ENCODE measurements at places on chromosomes 12 and 14. TPM values are rescaled to one million over a fixed set of nuclear protein-coding genes. Genes with fewer than 3 reads are reported as not detected.

CCDC196 gene
- total RNA-seq, result not detected

KLRC3 gene
- not detected for total RNA-seq

KCNA1 gene
- not detected for total RNA-seq

TMEM253 gene
- 0.65 TPM for total RNA-seq

A2M gene
- total RNA-seq, result 0.09 TPM

NRL gene
- total RNA-seq, result 1.1 TPM

PLEKHD1 gene
- total RNA-seq, result not detected

BLOC1S1 gene
- 149 TPM for total RNA-seq

TRIAP1 gene
- 73.0 TPM for total RNA-seq

RNASE7 gene
- not detected for total RNA-seq

OAS1 gene
- total RNA-seq, result 50.3 TPM

SRRM4 gene
- not detected for total RNA-seq

RAD51AP1 gene
- 12.1 TPM for total RNA-seq

PAN2 gene
- 13.1 TPM for total RNA-seq

BICDL1 gene
- total RNA-seq, result 4.7 TPM

SLC2A14 gene
- not detected for total RNA-seq

IL26 gene
- total RNA-seq, result not detected

EML1 gene
- total RNA-seq, result 36.5 TPM

OR6C2 gene
- total RNA-seq, result not detected

TNS2 gene
- 48.7 TPM for total RNA-seq

GNG2 gene
- total RNA-seq, result 4.0 TPM

CCDC38 gene
- 0.09 TPM for total RNA-seq

SLCO1B1 gene
- 0.46 TPM for total RNA-seq

EIF2S3B gene
- total RNA-seq, result 0.29 TPM

MYF6 gene
- total RNA-seq, result not detected

GLIPR1L1 gene
- not detected for total RNA-seq

SYCP3 gene
- total RNA-seq, result not detected

EPYC gene
- not detected for total RNA-seq

ERC1 gene
- 11.5 TPM for total RNA-seq

TBPL2 gene
- not detected for total RNA-seq

KITLG gene
- total RNA-seq, result 14.2 TPM

TEX22 gene
- total RNA-seq, result 0.29 TPM

RNASE4 gene
- total RNA-seq, result 7.1 TPM

RPL10L gene
- not detected for total RNA-seq

BATF gene
- total RNA-seq, result not detected

MANSC4 gene
- total RNA-seq, result not detected

NTN4 gene
- total RNA-seq, result 47.0 TPM

FOXG1 gene
- total RNA-seq, result 0.10 TPM

DPF3 gene
- total RNA-seq, result 0.06 TPM

AP5M1 gene
- total RNA-seq, result 21.7 TPM

TIMELESS gene
- total RNA-seq, result 37.5 TPM

SLC38A4 gene
- 0.06 TPM for total RNA-seq

POLE2 gene
- 15.7 TPM for total RNA-seq

TAS2R20 gene
- total RNA-seq, result not detected

TCL1B gene
- not detected for total RNA-seq

IGFBP6 gene
- 240 TPM for total RNA-seq

SCNN1A gene
- 13.7 TPM for total RNA-seq

SLC5A8 gene
- total RNA-seq, result not detected

HCFC2 gene
- 4.5 TPM for total RNA-seq

CCDC88C gene
- total RNA-seq, result 7.4 TPM

LRFN5 gene
- not detected for total RNA-seq

POTEG gene
- 0.06 TPM for total RNA-seq

BEGAIN gene
- total RNA-seq, result 7.1 TPM

LYZ gene
- 0.45 TPM for total RNA-seq

BBOF1 gene
- total RNA-seq, result 3.7 TPM

FKBP11 gene
- total RNA-seq, result 58.9 TPM

GALNT8 gene
- not detected for total RNA-seq
